Foreskin melanocyte (primary cell): ENCODE measurements at places on chromosomes 5 and 9.

- no peak for DNase-seq
Measured at GRCh38 chr5:180159756-180160155, 49.3 kb downstream of the RASGEF1C start.

GRCh38 chr5:172361566-172362238 is 78.1 kb upstream of the UBTD2 start:
- DNase-seq: peak; percentile 73

GRCh38 chr9:124721109-124721906 is 49.8 kb downstream of the NR6A1 start:
- no peak for DNase-seq

DNA sequence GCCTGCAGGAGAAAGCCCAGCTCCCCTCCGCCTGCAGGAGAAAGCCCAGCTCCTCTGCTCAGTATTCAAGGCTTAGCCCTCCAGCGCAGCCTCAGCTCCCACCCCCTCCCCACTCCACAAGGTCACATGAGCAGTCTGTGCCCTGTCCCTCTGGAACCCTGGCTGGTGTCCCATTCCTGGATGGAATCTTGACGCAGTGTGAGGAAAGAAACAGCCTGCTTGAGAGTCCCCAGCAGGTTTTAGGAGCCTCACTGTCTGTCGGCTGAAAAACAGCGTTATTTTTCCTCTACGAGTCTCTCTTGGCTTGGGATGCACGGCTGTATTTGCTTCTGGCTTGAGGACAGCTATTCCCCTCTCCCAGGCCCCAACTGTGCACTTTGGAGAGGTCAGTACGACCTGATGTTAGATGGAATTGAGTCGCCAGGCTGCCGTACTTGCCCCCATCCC is 210.1 kb upstream of the TRIM32 start:
- DNase-seq: no peak
